H9 (cell line): ENCODE measurements at places on chromosomes 16 and 17. TPM values are rescaled to one million over a fixed set of nuclear protein-coding genes. Genes with fewer than 3 reads are reported as not detected.
A peak's percentile ranks its signal among the peaks of the same experiment; 100 is the strongest.

DNA sequence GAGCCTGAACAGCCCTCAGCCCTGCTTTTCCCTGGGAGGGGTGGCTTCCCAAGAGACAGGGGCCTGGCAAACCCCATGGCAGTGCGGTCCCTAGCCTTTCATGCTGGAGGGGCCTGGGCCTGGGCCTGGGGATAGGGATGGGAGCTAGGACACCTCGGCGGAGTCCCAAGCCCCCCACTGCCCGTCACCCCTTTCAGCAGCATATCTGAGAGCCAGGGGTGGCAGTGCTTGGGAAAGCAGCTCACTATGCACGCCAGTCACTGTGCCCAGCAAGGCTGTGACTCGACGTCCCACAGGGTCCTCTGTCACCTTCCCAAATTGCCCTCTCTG is 612 bp upstream of the SLC47A2 start:
- H3K4me1 ChIP-seq = no peaks in the 10 kb centered on the region
- H3K4me3 ChIP-seq = no peak overlapping the region
- no peak for DNase-seq
- no peaks in the 10 kb centered on the region for H3K27me3 ChIP-seq
- no peaks in the 10 kb centered on the region for H3K36me3 ChIP-seq

NUPR1 gene
- 0.15 and 0.35 TPM in 2 replicates for total RNA-seq

OR1A1 gene
- total RNA-seq = not detected in 2 replicates

DNA sequence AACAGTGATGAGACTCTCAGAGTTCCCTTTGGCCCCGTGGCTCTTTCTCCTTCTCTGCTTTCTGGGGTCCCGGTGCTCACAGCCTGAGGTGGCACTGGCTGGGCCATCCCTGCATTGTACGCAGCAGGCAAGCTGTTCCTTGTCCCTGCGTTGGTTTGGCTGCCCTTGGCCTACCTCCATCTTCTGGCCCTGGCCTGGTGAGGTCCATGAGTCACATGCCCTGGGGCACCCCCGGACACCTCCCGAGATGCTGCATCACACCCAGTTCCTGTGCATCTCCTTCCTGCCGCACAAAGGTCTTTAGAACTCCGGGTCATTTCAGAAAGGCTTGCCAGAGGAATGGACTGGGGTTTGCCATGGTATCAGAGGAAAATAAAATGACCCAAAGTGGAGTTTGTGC is 9.5 kb downstream of the SULT1A2 start:
- no peaks in the 10 kb centered on the region for H3K4me1 ChIP-seq
- H3K27me3 ChIP-seq = no peaks in the 10 kb centered on the region
- H3K36me3 ChIP-seq = peaks cover 20% of the 10 kb centered on the region
- no peak overlapping the region for H3K4me3 ChIP-seq
- DNase-seq = no peak
- H3K27ac ChIP-seq = no peak overlapping the region

DNA sequence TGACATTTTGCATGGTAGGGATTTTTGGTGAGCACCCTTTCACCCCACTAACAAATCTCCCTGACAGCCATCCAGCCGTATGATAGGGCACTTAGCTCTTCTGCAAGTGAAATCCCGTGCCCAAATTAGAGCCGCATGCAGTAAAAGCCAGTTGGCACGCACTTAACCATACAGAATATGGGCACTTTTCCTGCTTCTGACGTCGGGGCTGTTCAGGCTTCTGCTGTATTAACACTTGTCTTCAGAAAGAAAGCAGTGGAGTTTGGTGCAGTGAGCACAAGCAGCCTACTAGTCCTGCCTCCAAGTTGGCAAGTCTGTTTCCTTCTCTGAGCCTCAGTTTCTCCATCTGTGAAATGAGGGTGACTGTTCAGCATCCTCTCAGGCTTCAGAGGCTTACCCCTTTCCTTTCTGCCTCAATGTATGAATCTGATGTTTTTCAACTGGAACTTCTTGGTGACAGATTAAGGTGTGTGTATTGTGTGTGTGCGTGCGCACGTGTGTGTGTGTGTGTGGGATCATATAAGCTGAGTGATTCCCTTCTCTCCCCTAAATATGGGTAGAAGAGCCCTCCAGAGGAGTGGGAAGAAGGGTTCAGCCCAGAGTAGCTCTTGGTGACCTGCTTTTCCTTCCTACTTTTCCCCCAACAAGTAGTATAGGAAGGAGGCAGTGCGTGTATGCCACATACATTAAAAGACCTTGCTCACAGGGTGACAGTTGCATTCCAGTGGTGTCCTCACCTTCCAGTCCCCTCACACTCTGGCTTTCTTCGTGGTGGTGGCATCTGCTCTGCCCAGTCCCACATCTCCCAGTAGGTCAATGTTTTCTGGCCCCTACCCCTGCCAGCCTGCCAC is 19.0 kb downstream of the IGF2BP1 start:
- H3K27ac ChIP-seq = no peak overlapping the region
- H3K27me3 ChIP-seq = no peaks in the 10 kb centered on the region
- peak overlapping the region; percentile 3; the same call in 2 of the 3 replicates for H3K4me3 ChIP-seq

DNA sequence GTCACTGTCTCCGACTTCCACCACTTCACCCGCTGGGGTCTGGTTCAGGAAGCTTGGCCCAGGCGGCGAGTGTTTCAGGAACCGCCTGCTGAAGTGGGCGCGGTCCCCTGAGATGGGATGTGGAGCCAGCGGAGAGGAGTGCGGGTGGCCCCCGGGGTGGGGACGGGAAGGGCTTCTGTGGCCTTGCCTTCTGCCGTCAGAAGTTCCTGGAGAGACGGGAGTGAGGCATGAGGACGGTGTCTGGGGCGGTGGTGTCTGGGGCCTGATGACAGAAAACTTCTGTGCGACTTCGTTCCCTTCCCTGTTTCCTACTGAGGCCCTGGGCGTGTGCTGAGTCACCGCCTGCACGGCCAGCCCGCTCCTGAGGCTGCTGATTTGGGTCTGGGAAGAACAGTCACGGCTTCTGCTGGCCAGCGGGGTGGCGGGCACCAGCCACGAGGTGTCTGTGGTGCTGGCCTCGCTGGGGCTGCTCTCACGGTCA is 12.3 kb upstream of the NLRC3 start:
- no peaks in the 10 kb centered on the region for H3K27me3 ChIP-seq
- no peak overlapping the region for H3K27ac ChIP-seq
- peaks cover 10% of the 10 kb centered on the region; the same call in 2 of the 3 replicates for H3K36me3 ChIP-seq
- no peak overlapping the region for H3K4me3 ChIP-seq
- no peak for DNase-seq
- no peaks in the 10 kb centered on the region for H3K4me1 ChIP-seq

DNA sequence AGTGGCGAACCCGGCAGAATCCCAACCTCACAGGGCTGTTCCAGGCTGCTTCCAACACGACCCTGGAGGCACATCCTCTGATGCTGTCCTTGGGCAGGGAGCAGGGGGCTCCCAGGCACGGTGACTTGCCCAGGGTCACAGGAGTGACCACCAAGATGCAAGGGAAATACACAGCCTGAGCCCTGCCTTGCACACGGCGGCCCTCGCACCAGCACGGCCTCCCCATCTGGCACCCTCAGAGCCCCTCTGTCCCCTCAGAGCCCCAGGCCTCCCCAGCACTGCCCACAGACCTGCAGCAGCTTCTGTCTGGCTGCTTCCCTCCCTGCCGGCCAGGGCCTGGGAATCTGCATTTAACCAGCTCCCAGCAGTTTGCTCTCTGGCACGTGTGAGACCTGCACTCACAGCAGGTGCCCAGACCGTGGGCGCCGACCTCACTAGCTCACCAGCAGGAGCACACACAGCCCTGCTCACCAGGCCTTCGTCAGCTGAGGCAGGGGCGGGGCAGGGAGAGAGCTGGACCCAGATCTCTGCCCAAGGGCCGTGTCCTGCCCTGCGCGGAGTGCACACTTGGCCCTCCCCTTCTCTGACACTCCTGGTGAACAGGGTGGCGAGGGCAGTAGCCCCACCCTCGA is 29.7 kb upstream of the ZC3H18 start:
- no peak overlapping the region for H3K27ac ChIP-seq
- DNase-seq = no peak
- peaks cover 16% of the 10 kb centered on the region for H3K36me3 ChIP-seq
- H3K27me3 ChIP-seq = no peaks in the 10 kb centered on the region
- H3K4me1 ChIP-seq = no peaks in the 10 kb centered on the region

DNA sequence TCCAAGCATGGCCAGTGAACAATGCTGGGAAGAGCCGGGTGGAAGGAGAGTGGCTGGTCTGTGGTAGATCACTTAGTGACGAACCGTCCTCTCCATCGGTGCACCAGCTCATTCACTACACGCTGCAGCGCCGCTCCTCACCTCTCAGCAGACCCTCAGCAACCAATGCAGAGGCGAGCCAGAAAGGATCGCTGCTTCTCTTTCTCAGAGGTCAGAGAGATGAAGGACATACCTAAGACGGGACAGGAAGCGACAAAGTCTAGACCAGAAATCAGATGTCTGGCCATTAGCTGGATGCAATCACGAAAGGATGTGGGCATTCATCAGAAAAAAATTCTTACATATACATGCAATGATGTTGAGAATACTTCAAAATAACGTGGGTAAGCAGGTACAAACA is 26.9 kb downstream of the NSMCE1 start:
- DNase-seq = peak; percentile 17
- peaks cover 4% of the 10 kb centered on the region; the same call in 1 of the 2 replicates for H3K4me1 ChIP-seq
- H3K4me3 ChIP-seq = no peak overlapping the region
- no peak overlapping the region for H3K27ac ChIP-seq

GRCh38 chr17:55758171-55758570 is 7.3 kb downstream of the PCTP start:
- no peaks in the 10 kb centered on the region for H3K4me1 ChIP-seq
- H3K36me3 ChIP-seq = no peaks in the 10 kb centered on the region
- DNase-seq = no peak
- no peak overlapping the region for H3K4me3 ChIP-seq
- no peaks in the 10 kb centered on the region for H3K27me3 ChIP-seq

ZNF750 gene
- total RNA-seq = 0.09 TPM in 1 of 2 replicates, not detected in the other

DNA sequence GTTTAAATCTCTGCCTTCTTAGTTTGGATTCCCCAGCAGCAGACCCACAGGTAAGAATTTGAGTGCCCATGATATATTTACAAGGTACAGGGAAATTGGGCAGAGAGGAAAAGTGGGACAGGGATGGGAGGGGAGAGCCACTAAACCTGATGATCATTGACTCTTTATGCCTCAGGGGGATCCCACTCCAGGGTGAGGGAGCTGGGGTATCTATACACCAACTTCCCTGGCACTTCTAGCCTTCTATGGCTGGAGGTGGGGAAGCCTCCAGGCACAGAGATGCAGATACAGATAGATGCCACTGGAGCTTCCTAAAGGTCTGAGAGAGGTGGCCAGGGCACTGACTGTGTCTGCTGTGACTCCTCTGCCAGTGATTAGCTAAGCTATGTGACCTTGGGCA is 256.4 kb downstream of the KATNIP start:
- H3K27me3 ChIP-seq = no peaks in the 10 kb centered on the region
- H3K4me1 ChIP-seq = peaks cover 3% of the 10 kb centered on the region; the same call in 1 of the 2 replicates
- H3K27ac ChIP-seq = no peak overlapping the region
- no peak overlapping the region for H3K4me3 ChIP-seq

DNA sequence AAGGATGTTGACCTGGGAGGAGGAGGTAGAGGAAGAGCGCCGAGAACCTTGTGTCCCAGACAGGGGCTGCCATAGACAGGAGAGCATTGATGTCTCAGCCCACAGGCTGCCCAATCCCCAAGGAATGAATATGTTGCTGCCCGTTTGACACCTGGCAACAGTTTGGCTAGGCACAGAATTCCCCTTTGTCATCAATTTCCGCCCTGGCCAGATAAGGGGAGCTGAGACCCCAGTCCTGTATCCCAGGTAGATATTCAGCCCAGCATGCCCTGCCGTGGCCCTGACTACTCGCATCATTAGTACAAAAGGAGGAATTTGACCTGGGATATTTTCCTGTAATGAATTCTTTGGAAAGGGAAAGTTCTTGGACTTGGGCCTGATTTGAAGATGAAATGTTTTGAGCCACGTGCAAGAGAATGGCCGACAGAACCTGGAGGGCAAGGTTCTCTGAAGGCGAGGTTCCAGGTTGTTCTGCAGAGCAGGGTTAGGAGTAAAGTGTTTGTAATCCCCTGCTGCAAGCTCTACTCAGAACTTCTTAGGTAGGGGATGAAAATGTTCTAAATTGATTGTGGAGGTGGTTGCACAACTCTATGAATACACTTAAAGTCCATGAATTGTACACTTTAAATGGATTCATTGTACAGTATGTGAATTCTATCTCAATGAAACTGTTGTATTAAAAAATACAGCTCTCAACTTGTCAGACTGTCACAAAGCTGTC is 108.8 kb downstream of the SOCS1 start:
- DNase-seq = no peak
- H3K36me3 ChIP-seq = no peaks in the 10 kb centered on the region
- H3K27me3 ChIP-seq = no peaks in the 10 kb centered on the region

DNA sequence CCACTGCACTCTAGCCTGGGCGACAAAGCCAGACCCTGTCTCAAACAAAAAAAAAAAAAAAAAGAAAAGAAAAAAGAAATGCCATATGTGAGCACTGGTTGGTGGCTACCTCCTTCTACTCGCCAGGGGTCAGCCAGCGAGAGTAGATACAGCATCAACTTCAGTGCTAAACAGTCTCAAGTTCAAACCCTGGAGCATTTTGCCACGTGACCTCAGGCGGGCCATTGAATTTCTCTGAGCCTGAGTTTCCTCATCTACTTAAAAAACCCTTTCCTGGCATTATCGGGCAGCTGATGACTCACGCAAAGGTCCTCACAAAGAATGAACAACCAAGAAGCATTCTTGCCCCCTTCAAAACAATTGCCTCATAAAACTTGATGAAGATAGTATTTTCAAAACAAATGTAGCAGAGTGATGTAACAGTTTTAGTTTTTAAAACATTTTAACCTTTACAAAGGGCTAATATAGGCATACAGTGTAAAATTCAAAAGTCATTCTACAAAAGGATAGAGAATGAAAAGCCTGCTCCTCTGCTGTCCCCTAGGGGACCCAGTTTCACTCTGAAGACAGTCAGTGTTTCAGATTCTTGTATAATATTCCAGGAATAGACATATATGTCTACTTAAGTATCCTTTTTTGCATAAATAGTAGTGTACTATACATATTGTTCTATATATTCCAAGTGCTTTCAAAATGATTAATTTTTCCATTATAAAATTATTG is 28.4 kb downstream of the DNAH2 start:
- H3K4me1 ChIP-seq = no peaks in the 10 kb centered on the region
- H3K27ac ChIP-seq = no peak overlapping the region
- no peak overlapping the region for H3K4me3 ChIP-seq
- no peaks in the 10 kb centered on the region for H3K36me3 ChIP-seq

GRCh38 chr16:55488306-55488705 is 9.3 kb downstream of the MMP2 start:
- H3K36me3 ChIP-seq = peaks cover 8% of the 10 kb centered on the region
- no peaks in the 10 kb centered on the region for H3K27me3 ChIP-seq
- DNase-seq = no peak
- H3K4me1 ChIP-seq = no peaks in the 10 kb centered on the region
- no peak overlapping the region for H3K27ac ChIP-seq

- H3K27me3 ChIP-seq = no peaks in the 10 kb centered on the region; the same call in 1 of the 2 replicates
- no peak for DNase-seq
- no peaks in the 10 kb centered on the region for H3K36me3 ChIP-seq
- no peak overlapping the region for H3K27ac ChIP-seq
These were observed 2.3 kb downstream of the ENPP7 start for GRCh38 chr17:79732804-79733691.

TLCD2 gene
- total RNA-seq = 1.3 and 1.5 TPM in 2 replicates

- no peaks in the 10 kb centered on the region; the same call in 1 of the 2 replicates for H3K27me3 ChIP-seq
- no peaks in the 10 kb centered on the region for H3K36me3 ChIP-seq
- H3K27ac ChIP-seq = no peak within 1 kb of the TSS
- H3K4me1 ChIP-seq = peaks cover 3% of the 10 kb centered on the region; the same call in 1 of the 2 replicates
- DNase-seq = peak; percentile 90
- peak within 1 kb of the TSS; percentile 94 for H3K4me3 ChIP-seq
These were observed at the start of gene MYCBPAP for GRCh38 chr17:50507871-50508572. Gene MYCBPAP (plus strand): TSS chr17:50508439. CDS start chr17:50508675, 236 bp downstream.

ARHGDIG gene
- 4.2 and 5.9 TPM in 2 replicates for total RNA-seq

FAM234A gene
- 94.9 and 98.8 TPM in 2 replicates for total RNA-seq

- H3K36me3 ChIP-seq = no peaks in the 10 kb centered on the region
- DNase-seq = no peak
- H3K4me3 ChIP-seq = no peak overlapping the region
- H3K27me3 ChIP-seq = no peaks in the 10 kb centered on the region
- no peak overlapping the region for H3K27ac ChIP-seq
These were observed 15.8 kb upstream of the CCL5 start for GRCh38 chr17:35895636-35896587.

TP53TG3C gene
- total RNA-seq = not detected in 2 replicates
